ENCODE measurements at places on chromosomes 4 and X.

DNA sequence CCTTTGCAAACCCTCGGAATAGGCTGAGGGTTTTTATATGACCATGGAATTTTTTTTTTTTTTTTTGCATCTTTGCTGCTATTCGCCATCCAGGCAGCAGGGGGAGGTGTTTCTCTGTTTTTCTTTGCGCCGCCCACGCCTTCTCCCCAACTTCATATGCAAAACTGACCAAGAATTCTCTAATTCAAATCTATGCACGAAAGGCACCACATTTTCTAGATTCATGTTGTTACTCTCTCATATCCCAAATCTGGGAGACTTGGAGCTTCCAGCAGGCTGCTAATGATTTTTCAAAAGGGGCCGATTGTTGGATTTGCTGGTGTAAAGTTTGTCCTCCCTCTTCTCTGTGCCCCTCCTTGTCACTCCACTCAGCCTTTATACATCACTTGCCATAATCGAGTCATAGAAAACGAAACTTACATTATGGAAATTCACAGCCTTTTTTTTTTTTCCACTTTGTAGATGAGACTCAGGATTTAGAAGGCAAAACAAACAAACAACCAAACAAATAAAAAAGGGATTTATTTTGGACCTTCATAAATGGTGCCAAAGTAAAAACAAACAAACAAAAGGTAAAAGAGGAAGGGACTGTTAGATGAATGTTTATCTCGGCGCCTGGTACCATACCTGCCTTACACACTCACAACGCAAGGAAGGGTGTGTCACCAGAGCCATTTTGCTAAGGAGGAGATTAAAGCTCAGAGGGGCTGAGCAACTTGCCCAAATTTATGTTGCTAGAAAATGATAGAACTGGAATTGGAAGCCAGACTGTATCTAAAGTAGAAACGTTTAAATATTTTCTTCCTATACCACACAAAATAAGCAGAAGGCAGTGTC is 29.3 kb upstream of the BOD1L1 start:
- DNase-seq: peak; percentile 51

DNA sequence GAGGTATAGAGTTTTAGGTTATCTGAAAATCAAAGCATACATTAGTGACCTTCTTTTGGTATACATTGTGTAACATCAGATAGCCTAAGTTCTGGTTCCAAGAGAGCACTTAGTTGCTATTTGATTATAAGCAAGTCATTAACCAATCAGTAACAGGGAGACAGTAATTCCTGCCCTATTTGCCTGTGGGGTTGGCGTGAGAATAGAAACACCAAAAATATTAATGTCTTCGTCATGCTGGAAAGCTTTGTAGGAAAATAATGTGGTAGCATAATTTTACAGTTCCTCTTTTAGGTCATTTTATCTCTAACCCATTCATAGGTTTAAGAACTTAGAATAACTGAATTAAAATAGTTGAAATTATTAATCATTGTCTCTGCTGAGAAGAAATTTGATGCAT is 37.8 kb downstream of the NPNT start:
- no peak for DNase-seq

- no peak for DNase-seq
Measured at GRCh38 chr4:62285026-62285425, 1084.9 kb downstream of the ADGRL3 start.

DNA sequence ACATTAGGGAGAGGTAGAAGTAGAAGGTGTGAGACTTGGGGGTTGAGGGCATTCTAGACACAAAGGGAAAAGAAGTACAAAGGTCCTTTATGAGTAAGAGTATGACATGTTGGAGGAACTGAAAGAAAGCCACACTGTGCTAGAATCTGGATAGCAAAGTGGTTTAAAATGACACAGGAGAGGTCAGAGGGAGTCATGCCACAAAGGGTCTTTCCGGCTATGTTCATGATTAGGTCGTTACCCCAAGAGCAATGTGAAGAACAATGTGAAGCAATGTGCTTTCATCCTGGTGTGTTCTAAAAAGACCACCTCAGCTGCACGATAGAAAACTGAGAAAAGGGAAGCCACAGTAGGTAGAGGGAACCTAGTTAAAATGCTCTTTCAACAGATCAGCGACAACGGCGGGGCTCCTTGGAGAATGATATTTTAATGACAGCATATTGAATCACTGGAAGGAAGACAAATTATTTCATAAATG is 29.2 kb downstream of the SMIM14 start:
- DNase-seq: no peak

- no peak for DNase-seq
Measured at GRCh38 chrX:126982158-126982557, 162.6 kb downstream of the PRR32 start.

GRCh38 chr4:37441231-37442061 is 196.9 kb downstream of the NWD2 start:
- DNase-seq: no peak

- no peak for DNase-seq
Measured at GRCh38 chrX:13479452-13479813, 90.0 kb upstream of the EGFL6 start.

- no peak for DNase-seq
Measured at GRCh38 chrX:133248177-133248576, 30.0 kb upstream of the TFDP3 start.

GRCh38 chr4:85909851-85910250 is 434.9 kb downstream of the ARHGAP24 start:
- DNase-seq: no peak

- DNase-seq: no peak
Measured at GRCh38 chr4:66489370-66489769, 819.1 kb upstream of the EPHA5 start.

- DNase-seq: no peak
Measured at GRCh38 chr4:73844345-73844744, 7.9 kb downstream of the CXCL6 start.

GRCh38 chrX:585115-585808 is 45.3 kb upstream of the SHOX start:
- no peak for DNase-seq

- no peak for DNase-seq
Measured at GRCh38 chr4:4781936-4782707, 77.3 kb upstream of the MSX1 start.

DNA sequence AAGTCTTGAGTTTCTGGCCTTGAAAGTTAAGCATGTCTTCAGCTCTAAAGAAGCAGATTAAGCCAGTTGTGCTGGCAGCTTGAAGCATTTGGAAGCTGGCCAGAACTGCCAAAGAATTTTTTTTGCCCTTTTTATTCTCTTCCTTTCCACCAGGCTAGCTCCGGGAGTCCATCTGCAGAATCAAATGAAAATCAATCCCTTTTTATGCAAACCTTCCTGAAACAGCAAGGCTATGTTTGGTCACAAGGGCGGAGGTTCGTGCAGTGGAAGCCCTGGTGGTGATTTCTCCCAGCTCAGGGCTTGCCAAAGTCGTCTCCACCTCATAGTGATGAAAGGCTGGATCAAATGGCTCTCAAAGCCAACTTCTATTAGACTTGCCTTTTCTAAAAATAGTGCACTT is 21.6 kb upstream of the C4orf54 start:
- no peak for DNase-seq
